ENCODE measurements at places on chromosomes 1 and 21.

GRCh38 chr1:30345491-30346130 is 377.8 kb downstream of the MATN1 start:
- no peak for DNase-seq

DNA sequence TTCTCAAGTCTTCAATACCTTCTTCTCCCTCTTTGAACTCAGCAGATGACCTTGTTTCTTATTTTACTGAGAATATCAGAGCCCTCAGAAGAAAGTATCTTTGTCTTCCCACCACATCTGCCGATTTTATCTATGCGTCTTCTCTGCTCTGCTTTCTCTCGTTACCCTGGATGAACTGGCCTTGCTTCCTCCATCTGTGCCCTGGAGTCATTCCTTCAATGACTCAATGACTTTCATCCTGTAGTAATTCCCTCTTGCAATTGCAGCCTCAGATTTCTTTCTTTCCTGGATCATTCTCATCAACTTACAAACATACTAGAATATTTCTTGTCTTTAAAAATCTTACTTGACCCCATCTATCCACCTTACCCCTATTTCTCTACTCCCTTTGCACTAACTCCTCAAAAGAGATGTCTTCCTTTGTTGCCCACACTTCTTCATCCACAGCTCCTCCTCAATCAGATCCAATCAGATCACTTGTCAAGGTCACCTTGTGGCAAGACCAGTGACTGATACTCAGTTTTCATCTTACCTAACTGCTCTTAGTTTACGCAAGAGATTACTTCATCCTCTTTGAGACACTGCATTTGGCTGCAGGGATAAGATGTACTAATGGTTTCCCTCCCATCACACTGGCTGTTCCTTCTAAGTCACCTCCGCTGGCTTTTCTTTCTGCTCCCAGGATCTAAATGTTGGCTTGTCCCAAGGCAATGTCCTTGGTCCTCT is 8.2 kb upstream of the TGFBR3 start:
- no peak for DNase-seq

GRCh38 chr1:165424454-165425216 is 20.3 kb downstream of the RXRG start:
- no peak for DNase-seq

DNA sequence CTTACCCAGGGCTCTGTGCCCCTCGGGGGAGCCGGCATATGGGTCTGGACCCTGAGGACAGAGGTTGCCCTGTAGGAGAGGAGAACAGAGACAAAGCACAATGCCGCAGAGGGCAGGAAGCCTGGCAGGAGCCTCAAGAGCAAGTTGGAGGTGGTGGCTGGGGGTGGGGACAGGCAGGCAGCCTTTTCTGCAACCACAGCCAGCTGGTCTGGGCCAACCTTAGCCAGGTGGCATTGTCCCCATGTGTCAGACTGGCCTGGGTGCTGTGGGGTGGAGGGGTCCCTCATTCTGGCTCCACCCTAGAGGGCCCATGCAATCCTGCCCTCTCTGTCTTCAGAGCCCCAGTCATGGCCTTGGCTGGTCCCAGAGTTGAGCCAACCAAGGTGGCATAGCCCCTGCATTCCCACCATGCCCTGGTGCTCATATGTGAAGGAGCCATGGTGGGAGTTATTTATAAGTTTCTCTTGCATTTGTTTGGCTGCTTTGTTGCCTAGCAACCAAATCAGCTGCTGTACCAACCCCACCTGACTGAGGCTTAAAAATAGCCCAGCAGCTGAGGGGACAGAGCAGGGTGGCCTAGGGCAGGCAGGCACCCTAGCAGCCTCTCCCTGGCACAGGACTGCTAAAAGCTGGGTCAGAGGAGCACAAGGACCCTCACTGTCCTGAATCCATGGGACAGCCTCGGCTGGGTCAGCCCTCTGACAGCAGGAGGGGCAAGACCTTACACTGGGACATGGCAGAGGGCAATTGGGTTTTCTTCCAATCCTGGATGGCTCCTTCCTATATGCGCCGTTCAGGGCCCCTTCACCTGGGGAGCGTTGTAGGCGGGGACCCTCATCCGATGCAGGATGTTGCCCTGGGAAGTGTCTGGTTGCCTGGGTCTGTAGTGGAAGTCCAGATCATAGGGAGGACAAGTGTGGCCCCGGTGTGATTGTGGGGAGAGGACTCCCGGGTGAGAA is 19.5 kb downstream of the MAP7D1 start:
- DNase-seq, result no peak

DNA sequence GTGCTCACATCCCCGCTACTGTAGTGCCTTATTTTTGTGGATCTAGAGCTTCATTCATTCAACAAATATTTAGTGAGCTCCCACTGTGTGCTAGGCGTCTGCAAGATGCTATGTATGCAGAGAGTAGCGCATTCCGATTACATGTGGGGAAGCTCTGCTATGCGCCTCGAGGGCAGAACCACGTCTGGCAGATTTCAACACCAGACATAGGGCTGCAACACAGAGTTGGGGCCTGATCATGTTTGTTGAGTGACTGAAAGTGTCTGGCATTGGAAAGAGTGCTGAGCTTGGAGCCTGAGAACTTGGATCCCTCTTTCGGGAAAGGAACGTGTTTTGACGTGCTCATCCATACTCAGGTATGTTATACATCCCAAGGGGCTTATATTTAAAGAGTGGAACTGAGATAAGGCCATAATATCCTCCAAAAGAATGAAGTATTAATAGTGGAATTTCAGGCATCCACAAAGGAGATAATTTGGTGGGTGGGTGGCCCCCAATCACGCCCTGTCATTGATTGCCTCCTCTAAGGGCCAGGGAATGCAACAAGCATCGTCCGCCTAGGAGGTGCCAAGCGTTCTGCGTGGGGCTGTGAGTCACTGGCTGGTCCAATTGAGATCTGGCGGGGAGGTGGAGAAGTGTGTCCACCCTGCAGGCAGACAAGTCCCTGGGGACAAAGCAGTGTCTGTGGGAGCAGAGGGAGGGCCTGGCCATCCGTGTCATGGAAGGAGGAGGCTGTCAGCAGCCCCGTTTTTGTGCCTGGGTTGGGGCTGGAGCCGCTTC is 62.8 kb upstream of the ZBTB40 start:
- peak; percentile 57 for DNase-seq
